PC-3 (cell line): ENCODE measurements at places on chromosomes 2 and 18. TPM values are rescaled to one million over a fixed set of nuclear protein-coding genes. Genes with fewer than 3 reads are reported as not detected.

DNA sequence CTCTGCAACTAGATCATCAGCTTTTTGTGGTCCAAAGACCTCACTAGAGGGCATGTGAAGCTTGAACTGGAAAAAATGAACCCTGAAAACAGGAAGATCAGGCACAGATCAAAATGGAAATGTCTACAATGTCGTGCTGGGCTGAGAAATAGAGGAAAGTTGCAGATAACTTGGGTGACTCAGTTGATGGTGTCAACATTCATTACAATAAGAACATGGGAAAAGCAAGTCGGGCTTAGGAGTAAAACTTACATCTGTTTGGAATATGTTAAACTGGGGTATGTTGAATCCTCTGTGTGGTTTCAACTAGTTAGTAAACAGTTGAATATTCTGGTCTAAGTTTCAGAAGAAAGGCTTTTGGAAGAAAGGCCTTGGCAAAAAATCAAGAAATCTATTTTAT, 940.4 kb downstream of the ERBB4 start:
- DNase-seq = no peak

- DNase-seq = no peak
Measured at GRCh38 chr2:55954306-55955035, 30.9 kb upstream of the EFEMP1 start.

DNA sequence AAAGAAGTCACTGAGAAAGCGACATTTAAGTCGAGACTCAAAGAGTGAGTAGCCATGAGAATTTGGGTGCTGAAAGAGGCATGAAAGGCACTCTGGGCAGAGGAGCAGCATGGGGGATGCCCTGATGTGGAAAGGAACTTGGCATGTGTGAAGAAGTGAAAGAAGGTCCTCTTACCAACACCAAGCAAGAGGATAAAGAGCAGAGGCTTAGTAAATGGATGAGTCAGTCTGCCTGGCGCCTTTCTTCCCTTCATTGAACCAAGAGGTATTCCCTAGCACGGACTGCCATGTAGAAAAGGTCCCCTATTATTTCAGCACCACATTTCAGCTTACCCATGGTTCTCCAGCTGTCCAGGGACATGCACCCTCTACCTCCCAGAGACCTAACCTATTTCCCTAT, 221.1 kb upstream of the NRP2 start:
- no peak for DNase-seq

DNA sequence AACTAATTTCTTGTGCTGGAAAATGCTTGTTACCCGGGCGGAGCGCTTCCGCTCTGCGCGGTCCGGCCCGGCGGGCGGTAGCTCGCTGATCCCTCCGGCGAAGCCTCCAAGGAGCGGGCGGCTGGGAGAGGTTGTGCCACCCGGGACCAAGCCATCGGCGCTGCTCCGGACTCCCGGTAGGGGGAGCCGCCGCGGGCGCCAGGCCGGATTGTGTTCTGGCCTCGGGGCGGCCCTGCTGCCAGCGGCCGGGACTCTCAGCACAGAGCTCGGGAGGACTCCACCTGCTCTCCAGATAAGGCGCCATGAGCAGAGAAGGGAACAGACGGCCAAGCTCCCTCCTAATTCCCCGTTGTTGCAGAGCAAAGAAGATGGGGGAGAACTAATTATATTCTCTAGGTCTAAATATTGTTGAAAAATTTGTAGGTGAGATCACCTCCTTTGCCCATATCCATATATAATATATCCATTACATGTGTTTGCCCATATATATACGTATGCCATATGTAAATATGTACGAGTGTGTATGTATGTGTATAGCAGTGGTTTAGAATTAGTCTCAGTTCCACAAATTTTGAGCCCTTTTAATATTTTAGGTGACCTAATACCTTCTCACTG, 13.8 kb upstream of the SATB2 start:
- peak; percentile 53 for DNase-seq

MAB21L4 gene
- 0.12 and 1.0 TPM in 2 replicates for total RNA-seq

DNA sequence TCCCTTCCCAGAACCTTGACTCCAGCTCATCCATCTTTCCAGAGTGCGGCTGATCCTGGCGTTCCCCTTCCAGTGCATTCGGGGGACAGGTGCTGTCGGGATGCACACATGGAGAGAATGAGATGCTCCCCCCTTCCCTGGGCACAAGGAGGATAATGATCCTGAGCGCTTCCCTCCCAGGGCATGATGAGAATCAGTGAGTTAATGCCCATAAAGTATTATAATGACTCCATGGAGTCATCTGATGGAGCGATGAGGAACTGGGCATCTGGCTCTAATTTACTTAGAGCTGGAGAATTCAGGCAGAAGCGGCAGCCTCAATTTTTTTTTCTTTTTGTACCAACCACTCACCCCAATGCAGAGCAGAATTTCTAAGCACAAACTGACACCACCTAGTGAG, 79.6 kb upstream of the SKOR2 start:
- DNase-seq = no peak

DNA sequence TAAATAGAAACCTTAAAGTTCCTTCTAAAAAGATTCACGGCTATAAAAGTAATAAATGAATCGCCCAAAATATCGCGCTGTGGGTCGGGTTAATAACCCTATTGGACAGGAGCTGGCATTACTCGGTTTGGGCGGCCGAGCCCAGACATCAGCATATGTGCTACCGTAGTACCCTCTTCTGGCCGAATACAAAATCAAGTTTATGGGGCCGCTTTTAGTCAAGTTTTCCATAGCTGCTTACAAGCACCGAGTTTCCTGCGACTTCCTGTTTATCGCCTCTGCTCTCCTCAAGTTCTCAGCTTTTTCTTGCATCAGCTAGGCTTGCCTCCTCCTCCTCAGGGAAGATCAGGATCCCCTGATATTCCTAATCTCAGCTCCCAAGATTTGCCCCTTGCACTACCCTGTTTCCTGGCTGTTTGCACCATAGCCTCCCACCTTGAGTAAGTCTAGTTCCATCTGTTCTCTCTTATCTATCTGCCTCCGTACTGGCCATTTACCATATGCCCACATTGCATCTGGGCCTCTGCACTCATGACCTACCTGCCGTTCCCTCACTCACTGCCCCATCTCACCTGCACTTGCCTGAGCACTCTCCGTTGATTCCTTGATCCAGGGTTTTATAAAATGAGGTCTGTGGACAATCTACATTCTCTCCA, 56.1 kb downstream of the SLC35F5 start:
- no peak for DNase-seq

ACMSD gene
- total RNA-seq = not detected in 2 replicates

- DNase-seq = no peak
Measured at GRCh38 chr18:76935722-76936337, 113.5 kb downstream of the ZNF236 start.

ARHGAP28 gene
- total RNA-seq = 8.1 and 10.0 TPM in 2 replicates

SLC4A1AP gene
- total RNA-seq = 29.1 and 30.3 TPM in 2 replicates

GRCh38 chr2:1498176-1498575, 84.9 kb downstream of the TPO start:
- no peak for DNase-seq

- DNase-seq = peak; percentile 89
Measured at GRCh38 chr18:54828281-54828881, at the start of gene RAB27B. Gene RAB27B, plus strand, starts transcription at chr18:54828477. Its CDS starts 49,109 bp downstream, at chr18:54877586.

- no peak for DNase-seq
Measured at GRCh38 chr2:62374301-62375112, 131.5 kb downstream of the TMEM17 start.

DNA sequence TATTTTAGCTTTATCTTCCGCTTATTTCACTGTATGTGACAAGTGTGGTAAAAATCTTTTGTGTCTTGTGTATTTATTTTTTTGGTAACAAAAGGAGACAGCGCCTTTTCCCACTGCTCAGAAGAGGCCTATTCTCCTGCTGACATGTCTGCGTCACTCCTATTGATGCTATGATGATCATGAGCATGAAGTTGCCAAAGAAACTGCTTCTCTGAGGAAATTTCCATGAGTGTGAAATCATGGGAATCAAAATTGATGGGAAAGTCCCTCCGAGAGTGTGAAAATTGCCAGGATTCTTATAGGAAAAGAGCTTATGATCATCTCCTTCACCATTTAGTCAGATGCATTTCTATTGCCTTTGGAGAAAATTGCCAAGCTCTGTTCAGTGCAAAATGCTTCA, 36.5 kb upstream of the DARS1 start:
- no peak for DNase-seq

GRCh38 chr18:45727068-45727467, 3.1 kb downstream of the SLC14A1 start:
- DNase-seq = no peak

- peak; percentile 76 for DNase-seq
Measured at GRCh38 chr18:12236934-12237832, 17.0 kb upstream of the CIDEA start.

DNA sequence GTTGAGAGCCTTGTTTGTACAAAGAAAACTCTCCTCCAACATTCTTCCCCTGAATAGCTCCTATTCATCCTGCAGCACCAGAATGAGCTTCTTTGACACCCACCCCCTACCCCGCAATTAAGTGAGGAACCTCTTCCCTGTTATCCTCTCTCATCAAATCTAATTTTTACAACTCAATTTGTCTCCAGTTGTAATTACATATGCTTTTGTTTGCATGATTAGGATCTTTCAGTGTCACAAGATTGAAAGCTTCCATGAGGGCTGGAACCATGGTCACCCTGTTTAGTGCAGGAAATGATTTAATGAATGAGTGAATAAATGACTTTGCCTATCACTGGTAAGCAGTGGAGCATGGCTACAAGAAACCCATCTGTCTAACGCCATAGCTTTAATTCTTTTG, 334.6 kb upstream of the KLHL29 start:
- DNase-seq = no peak

WNT10A gene
- 0.40 and 3.3 TPM in 2 replicates for total RNA-seq

TMEM37 gene
- total RNA-seq = 0.26 and 0.40 TPM in 2 replicates

DNA sequence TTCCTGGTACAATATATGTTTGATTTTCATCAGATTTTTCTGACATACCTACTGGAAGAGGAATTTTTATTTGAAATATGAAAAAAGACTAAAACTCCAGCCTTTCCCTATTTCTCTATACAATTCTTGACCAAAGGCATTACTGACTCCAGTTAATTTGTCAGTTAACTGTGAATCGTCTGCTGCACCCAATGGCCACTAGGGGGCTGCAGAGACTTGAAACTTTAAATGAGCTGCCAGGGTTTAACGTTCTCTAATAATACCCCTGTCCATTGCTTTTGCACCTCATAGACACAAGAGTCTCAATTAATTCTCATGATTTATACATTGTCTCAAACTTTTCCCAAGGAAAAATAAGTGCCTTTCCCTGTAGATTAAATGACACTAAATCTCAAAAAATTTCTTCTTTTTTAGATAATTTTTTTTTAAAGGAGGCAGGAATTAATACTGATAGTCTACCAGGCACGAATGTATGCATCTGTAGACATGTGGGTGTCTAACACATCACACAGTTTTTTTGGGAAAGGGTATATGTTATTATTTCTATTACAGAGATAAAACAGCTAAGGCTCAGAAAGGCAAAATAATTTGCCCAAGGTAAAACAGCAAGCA, 1.8 kb upstream of the ALK start:
- peak; percentile 81 for DNase-seq

GRCh38 chr2:222074674-222075073, 224.1 kb downstream of the PAX3 start:
- no peak for DNase-seq

DNA sequence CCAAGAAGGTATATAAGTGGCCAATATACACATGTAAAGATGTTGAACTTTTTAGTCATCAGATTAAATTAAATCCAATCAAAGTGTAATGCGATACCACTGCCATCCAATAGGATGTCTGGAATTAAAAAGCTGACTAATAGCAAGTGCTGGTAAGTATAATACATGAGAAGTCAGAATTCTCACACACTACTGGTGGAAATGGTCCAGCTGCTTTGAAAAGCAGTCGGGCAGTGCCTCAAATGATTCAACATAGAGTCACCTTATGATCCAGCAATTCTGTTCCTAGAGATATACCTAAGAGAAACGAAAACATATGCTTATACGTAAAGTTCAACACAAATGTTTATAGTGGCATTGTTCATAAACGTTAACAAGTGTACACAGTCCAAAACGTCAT, 124.1 kb upstream of the MYT1L start:
- DNase-seq = peak; percentile 20

DNA sequence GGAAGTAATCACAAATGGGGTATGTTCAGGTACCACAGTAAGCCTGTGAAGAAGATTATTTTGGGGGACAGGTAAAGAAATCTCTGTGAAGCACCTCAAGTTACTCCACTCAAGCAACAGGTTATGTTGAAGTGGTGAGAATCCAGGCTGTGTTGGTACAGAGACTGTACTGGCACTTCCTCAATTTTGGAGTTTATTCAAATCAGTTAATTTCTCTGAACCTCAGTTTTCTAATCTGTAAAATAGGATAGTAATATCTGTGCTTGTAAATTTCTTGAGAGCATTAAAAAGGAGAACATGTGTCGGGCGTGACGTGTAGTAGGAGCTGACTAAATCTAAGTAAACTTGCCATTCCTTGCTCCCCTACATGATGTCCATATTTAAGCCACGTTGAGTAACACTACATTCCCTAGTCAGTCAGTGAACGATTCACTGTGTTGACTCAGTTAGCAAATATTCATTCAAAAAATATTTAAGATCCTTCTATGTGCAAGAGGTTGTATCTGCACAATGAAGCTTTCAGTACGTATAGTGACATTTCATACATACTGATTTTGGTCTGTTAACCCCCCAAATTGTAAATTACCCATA, 504.2 kb downstream of the ZEB2 start:
- DNase-seq = peak; percentile 93

DNA sequence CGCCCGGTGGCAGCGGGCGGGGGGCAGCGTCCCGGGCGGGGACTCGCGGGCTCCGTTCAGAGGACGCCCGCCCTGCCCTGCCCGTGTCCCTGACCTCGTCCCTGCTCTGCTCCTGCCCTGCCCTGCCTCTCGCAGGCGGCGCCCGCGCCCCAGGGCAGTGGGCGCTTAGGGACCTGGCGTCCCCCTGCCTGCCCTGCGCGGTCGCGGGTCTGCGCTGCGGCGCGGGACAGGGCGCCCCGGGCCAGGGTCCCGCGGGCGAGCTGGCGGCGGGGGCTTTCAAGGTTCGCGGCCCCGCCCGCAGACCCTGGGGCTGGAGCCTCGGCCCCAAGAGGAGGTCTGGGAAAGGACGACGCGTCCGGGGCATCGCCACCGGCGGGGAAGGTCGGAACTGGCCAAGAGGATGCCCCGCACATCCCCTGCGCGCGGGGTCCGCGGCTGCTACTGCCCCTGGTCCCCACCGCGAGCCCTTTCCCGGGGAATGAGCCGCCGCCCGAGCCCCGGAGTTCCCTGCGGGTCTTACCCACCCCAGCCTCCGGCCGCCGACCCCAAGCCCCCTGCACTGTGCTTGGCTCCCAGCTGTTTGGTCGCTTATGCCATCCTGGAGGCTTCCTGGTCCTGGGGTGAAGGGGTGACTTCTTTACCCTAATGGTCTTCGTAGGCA, 679 bp downstream of the RNF144A start:
- DNase-seq = no peak

CRYBA2 gene
- 6.4 and 13.5 TPM in 2 replicates for total RNA-seq
